H9 (cell line): ENCODE measurements at places on chromosomes 7 and 10. TPM values are rescaled to one million over a fixed set of nuclear protein-coding genes. Genes with fewer than 3 reads are reported as not detected.

Gene SFTPA2
- not detected in 2 replicates for total RNA-seq

Gene OPALIN
- not detected in 2 replicates for total RNA-seq

Gene SEC31B
- total RNA-seq, result 6.3 and 6.6 TPM in 2 replicates

Gene DOCK1
- 51.5 and 57.0 TPM in 2 replicates for total RNA-seq

Gene VCL
- 291 and 296 TPM in 2 replicates for total RNA-seq

Gene CYP17A1
- total RNA-seq, result not detected in 2 replicates

Gene MMP21
- total RNA-seq, result not detected in 2 replicates

Gene CLCN1
- total RNA-seq, result 0.11 and 0.13 TPM in 2 replicates

Gene GPER1
- 0.22 TPM in 1 of 2 replicates, not detected in the other for total RNA-seq

- DNase-seq, result no peak
Observed at GRCh38 chr7:121620206-121620605, 224.1 kb upstream of the FAM3C start.

GRCh38 chr7:106480161-106480579, 180.8 kb downstream of the CCDC71L start:
- DNase-seq, result no peak

DNA sequence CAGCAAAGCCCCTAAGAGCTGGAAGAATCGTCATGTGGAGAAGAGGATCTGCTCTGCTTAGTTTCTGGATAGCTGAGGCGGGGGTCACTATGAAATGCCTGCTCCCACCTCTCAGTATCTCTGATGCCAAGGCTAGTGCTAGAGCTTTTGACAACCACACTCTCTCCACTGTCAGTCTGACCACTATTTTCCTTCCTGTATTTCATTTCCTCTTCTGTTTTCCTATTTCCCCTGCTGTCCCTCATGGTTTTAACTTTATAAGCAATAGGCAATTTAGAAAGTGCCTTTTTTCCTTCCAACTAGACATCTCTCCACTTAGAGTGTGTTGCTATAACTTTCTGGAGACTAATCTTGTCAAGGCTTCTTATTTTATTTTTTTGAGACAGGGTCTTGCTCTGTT, 23.6 kb downstream of the C7orf57 start:
- DNase-seq, result no peak

- DNase-seq, result no peak
Observed at GRCh38 chr10:110857265-110858171, 14.2 kb upstream of the PDCD4 start.

DNA sequence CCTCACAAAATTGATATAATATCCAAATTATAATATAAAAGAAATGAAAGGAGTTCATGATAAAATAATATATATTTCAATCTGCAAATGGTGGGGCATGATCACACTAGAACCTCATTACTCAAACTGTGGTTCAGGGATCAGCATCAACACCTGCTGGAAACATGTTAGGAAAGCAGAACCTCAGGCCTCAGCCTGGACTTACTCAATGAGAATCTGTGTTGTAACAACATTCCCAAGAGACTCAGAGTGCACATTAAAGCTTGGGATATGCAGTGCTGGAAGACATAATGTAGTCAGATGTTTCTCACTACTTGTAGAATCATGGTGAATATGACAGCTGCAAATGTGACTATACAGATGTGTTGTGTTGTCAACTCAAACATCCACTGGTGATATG, 81.7 kb upstream of the ITPRID1 start:
- DNase-seq, result no peak

DNA sequence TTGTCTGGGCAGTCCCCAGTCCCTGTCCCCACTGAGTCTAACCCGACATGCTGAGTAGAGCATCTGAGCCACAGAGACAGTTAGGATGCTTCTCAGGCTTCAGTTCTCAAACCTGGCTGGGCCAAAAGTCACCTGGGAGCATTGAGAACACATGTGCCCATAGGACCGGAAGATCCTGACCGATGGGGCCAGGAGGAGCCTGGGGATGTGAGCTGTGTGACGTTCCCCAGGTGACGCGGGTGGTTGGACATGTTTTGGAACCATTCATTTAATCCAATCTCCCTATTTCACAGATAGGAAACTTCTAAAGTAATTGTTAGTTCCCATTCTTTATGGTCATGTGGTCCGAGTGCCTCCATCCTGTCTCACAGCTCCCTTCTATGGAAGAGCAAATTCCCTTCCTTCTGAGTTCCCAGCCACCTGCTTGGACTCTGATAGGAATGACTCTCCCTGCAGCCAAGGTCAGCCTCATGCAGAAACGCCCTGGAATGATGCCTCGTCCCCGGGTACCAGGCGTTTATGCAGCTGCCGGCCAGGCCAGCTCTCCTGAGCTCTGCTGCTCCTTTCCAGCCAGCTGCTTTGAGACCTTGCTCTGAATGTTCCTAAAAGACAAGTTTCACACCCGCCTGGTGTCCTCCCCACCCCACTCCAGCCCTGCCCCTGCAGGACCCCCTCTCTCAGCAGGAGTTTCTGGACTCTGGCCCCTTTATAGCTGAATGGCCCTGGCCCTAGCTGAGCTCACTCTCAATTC, 166.5 kb upstream of the RHEB start:
- no peak for DNase-seq

DNA sequence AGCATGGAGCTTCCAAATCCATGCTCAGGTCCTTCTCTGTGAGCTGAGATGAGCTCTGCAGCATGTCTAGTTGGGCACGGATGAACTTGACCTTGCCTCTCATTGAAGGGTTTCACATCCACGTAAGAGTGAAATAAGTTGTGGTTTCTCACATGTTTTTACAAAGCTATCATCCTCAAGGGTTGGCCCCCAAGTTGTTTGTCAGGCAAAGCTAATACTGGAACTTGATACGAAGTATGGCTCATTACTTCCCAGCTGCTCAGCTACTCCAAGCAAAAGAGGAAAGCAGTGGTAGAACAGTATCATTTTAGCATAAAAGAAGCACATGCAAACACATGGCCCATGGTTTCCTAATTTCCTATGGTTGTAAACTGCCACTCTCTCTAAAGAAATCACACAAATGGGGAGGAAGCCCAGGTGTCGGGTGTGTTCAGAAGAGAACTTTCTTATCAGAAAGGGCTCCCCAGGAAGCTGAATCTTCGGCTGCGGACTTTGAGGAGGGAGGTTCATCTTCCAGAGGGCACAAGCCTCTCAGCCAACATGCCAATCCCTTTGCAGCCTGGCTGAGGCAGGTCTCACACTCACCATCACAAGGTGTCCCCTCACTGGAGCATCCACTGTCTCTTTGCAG, 45.3 kb downstream of the PDLIM1 start:
- DNase-seq, result no peak

- no peak for DNase-seq
Observed at GRCh38 chr10:36358736-36359135, 716.6 kb upstream of the FZD8 start.
